Cortex of kidney (tissue), 1 donor: ENCODE measurements at places on chromosomes 2 and 18.

DNA sequence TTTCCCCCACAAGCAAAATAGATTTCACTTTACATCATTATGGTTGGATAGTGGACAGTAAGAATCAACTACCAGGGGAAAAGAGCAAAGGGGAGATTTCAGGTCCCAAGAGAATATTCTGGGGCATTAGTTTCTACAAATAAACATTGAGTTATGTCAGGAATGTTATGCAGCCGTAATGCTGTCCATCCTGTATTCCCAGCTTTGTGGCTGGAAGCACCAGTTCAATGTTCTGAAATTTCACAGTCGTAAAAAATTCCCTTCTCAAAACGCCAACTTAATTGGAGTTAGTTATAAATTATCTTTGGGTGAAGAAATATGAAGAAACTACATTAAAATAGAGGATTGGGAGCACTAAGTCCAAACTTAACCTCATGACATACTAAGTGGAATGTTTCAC is 141.5 kb upstream of the FIGN start:
- no peak for DNase-seq

GRCh38 chr2:22912398-22912797 is 472.6 kb upstream of the KLHL29 start:
- no peak for DNase-seq

DNA sequence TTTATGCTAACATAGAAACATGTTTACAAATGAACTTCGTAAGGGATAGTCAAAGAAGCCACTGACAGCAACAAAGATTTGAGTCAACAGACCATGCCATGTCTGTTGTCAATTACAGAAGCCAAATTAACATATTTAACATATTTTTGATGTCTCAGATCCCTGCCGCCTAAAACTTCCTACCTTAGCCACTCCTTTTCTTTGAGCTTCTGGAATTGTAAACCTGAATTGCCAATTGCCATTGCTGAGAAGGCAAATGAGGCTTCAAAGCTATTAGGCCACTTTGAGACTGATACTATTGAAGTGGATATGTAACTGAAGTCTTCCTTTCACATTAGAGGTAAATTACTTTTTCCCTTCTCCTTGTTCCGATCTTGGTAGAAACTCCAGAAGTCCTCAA is 66.0 kb upstream of the DSEL start:
- no peak for DNase-seq

GRCh38 chr2:46550686-46551404 is 71.5 kb downstream of the TMEM247 start:
- DNase-seq, result no peak

GRCh38 chr2:128415779-128416061 is 97.1 kb upstream of the HS6ST1 start:
- no peak for DNase-seq

DNA sequence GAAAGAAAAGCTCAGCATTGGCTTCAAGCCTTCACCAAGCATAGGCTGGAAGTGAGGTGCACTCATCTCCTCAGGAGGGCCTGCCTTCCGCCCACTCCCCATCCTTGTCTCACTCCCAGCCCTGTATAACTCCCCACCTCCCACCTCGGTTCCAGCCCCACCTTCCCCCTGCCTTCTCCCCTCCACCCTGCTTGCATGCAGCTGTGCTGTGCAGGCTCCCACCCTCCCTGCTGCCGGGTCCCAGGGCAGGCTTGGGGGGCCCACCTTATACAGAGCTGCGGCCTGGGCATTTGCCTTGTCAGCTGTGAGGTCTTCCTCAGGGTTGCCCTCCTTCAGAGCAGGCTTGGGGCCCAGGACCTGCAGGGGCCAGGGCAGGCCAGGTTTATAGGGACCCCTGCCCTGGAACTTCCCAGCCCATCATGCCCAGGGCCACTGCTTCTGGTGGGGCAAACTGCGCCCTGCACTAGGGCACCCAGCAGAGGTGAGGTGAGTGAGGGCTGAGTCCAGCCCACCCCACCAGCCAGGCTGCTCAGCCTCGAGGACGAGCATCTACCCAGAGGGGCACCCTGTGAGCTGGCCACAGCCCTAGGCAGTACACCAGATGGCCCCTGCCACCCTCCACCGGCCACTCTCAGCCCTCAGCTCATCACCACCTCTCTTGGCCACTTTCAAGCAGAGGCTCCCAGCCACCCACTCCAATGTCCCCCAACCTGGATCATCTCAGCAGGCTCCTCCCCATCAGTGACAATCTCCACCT is 11.6 kb downstream of the CAPG start:
- DNase-seq, result no peak

DNA sequence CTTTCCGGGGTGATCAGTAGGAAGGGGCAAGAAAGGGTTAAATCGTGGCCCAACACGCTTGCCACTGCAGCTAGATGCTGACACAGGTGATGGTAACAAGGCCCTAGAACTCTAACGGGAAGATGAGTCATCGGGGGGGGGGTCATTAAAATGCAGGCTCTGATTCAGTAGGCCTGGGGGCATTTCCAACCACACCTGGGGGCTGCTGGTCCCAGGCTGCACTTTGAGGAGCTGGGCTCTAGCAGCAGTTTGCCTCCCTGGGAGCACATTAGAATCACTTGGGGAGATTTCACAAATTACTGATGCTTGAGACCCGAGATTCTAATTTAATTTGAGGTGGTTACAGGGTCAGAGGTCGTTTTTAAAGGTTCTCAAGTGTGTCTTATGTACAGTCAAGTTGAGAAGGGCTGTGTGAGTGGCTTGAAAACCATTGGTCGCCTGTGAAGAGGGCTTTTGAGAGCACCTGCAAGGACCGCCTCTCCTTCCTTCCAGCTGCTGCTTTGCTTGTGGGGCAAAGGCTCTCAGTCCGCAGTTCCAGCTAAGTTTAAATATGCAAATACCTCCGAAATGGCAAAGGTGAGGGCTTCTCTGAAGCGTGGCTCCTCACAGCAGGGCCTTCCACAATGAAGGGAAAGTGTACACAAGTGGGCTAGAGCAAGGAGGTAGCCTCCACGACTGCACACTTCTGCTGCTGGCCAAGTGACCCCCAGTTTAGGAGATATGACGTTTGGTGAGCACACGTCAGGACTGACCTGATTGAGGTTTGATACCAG is 128.0 kb upstream of the MSH6 start:
- DNase-seq, result no peak

DNA sequence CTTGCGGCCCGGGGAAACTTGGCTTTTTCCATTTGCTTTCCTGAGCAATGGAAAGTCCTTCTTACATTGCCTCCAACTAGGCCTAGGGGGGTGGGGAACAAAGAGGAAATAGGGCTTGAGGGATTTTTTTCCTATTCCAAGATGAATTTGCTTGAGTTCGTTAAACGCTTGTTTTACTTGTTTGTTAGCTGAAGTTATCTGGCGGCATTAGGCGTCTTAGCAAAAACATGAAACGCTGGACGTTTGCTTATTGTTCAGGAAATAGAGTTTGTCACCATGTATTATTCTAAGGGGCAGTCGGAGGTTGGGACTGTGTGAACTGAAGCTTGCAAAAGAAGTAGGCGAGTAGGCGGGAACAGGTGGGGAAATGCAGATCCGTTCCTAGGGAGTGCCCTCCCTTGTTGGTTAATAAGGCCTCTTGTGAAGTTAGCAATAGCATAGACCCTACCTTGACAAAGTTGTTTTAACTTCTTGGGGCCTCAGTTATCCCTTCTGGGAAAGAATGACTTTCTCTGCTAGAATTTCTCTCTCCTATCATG is 1.9 kb downstream of the CABLES1 start:
- no peak for DNase-seq

GRCh38 chr2:6945087-6945813 is 28.0 kb downstream of the RNF144A start:
- no peak for DNase-seq
